ENCODE measurements at places on chromosomes 11 and 22.

DNA sequence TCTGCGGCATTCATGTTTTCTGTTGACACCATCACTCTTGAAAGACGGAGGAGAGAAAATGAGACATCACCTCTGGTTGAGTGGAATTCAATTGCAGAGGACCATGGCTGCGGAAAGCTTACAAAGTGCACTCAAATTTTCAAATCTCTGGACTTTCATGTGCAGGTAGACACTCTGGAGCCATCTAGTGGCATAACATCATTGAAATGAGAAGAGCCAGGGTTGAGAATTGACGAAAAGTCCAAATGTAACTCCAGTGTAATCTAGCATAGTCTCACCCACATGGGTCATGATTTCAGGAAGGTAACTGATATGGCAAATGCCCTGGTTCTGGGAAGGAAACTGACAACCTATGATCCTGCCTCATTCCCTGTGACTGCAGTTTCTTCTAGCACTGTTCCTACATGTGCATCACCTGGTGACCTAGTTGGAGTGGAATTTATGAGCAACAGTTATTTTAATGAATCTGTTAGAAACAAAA, 687.8 kb downstream of the KCNA4 start:
- no peaks in the 10 kb centered on the region for H3K4me1 ChIP-seq
- H3K4me3 ChIP-seq = no peak overlapping the region
- no peak for DNase-seq
- no peak overlapping the region for H3K27ac ChIP-seq

DNA sequence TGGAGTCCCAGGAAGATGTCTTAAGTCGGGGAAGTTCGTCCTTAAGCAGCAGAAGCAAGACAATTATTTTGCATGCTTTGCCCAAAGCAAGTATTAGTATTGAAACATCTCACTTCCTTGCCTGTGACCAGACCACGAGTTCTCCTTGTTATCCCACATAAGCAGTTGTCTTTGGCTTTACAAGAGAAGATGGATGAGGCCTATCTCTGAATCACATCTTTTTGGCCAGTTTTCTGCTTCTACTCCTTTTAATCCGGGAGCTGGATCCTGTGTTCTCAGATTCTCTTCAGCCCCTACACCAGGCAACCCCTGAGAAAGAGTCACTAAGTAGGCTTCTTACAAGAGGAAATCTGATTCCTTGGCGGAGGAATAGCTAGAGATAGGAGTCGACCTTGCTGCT, 2.1 kb downstream of the SYT9 start:
- H3K27me3 ChIP-seq = peaks cover 3% of the 10 kb centered on the region
- H3K4me1 ChIP-seq = no peaks in the 10 kb centered on the region
- H3K4me3 ChIP-seq = no peak overlapping the region
- DNase-seq = no peak

GRCh38 chr11:81772166-81772565, 961.5 kb downstream of the FAM181B start:
- no peak for DNase-seq
- H3K27ac ChIP-seq = no peak overlapping the region
- no peaks in the 10 kb centered on the region for H3K27me3 ChIP-seq
- no peak overlapping the region for H3K4me3 ChIP-seq
- H3K36me3 ChIP-seq = no peaks in the 10 kb centered on the region

GRCh38 chr11:64253481-64253880, 2.2 kb downstream of the PLCB3 start:
- H3K27ac ChIP-seq = no peak overlapping the region
- DNase-seq = no peak
- no peak overlapping the region for H3K4me3 ChIP-seq
- peaks cover 26% of the 10 kb centered on the region for H3K4me1 ChIP-seq
- no peaks in the 10 kb centered on the region for H3K27me3 ChIP-seq

- H3K4me3 ChIP-seq = no peak overlapping the region
- H3K27me3 ChIP-seq = no peaks in the 10 kb centered on the region
- no peaks in the 10 kb centered on the region for H3K4me1 ChIP-seq
Observed at GRCh38 chr22:33821290-33821689, 99.0 kb downstream of the LARGE1 start.

- H3K27me3 ChIP-seq = no peaks in the 10 kb centered on the region
- DNase-seq = peak; percentile 58
- no peak overlapping the region for H3K4me3 ChIP-seq
- peaks cover 26% of the 10 kb centered on the region for H3K36me3 ChIP-seq
Observed at GRCh38 chr22:27885977-27886842, 32.8 kb downstream of the PITPNB start.

DNA sequence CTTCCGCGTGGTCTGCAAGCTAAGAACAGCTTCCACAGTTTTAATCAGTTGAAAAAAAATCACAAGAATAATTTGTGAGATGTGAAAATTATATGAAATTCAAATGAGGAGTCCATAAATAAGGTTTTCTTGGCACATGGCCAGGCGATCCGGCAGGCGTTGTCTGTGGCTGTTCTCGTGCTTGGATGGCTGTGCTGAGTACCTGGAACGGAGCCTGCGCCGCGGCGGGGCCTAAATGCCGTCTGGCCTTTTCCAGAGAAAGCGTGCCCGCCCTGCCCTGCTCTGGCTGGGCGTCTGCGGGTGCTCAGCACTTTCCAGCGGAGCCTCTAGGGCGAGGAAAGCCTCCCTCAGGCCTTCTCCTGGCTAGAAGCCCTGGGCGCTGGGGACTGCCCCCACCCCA, 41.8 kb downstream of the OSBPL5 start:
- no peaks in the 10 kb centered on the region for H3K36me3 ChIP-seq
- peak; percentile 42 for DNase-seq
- no peak overlapping the region for H3K27ac ChIP-seq
- no peaks in the 10 kb centered on the region for H3K4me1 ChIP-seq
- no peak overlapping the region for H3K4me3 ChIP-seq

DNA sequence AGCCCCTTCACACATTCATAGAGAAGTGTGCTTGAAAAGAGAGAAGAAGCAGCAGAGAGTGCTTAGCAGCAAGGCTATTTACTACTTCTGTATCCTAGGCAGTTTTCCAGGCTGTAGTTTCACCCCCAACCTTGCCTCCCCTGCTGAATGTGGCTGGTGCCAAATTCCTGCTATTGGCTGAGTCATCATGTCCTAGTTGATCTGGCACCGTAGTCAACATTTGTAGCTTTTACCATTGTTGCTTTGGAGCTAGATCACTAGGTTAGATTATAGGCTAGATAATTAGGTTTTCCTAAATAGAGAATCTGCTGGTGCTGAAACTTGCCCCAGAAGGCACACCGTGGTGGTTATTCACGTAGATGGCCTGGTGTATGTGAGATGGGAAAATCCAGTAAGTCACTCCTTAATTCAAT, 32.7 kb downstream of the ARHGAP42 start:
- H3K36me3 ChIP-seq = no peaks in the 10 kb centered on the region
- no peak overlapping the region for H3K4me3 ChIP-seq
- H3K4me1 ChIP-seq = no peaks in the 10 kb centered on the region
